ENCODE measurements at places on chromosomes 3 and 15.

DNA sequence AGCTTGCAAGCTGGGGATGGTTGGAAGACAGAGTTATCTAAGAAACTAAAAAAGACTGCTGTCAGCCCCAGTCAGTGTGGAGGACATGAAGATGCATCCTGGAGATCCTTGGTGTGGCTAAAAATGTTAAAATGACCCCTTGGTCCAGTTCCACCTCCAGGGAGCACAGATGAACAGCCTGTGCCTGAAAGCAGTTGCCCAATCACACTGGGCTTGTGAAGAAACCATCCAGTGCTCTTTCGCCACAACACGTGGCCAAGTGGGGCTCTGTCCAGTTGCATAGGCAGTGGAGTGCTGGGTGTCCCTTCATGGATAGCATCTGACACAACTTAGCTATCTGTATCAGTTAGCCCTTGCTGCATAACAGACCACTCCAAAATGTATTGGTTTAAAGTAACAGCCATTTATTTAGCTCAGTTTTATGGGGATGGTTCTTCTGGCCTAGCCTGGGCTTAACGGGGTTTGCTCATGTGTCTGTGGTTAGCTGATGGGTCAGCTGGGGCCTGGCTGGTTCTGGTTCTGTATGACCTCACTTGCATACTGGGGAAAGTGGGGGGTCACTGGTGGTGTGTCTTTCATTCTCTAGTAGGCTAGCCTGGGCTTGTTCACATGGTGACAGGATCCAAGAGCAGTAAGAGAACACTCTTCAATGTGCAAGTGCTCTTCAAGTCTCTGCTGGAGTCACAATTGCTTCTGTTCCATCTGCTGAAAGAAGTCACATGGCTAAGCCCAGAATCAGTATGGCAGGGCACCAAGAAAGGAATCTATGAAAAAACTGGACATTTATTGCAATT lies 226.2 kb downstream of the PDCD6IP start:
- DNase-seq = no peak

DNA sequence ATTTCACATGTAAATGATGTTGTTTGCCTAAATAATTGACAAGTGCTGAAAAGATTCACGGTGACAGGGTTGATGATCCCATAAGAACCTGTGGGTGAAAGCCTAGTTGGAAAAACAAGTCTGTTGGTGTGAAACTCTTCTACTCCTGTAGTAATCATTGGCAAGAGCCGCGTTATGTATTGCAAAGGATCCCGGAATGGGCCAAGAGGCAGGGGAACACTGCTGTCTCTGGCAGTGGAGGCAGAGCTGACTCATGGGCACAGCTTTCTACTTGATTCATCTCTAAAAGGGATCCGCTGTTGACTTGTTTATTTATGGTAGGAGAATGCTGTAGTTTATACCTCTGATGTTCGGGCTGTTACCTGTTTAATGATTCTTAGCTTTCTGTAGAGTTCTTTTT lies 63.1 kb downstream of the MAP6D1 start:
- DNase-seq = no peak

DNA sequence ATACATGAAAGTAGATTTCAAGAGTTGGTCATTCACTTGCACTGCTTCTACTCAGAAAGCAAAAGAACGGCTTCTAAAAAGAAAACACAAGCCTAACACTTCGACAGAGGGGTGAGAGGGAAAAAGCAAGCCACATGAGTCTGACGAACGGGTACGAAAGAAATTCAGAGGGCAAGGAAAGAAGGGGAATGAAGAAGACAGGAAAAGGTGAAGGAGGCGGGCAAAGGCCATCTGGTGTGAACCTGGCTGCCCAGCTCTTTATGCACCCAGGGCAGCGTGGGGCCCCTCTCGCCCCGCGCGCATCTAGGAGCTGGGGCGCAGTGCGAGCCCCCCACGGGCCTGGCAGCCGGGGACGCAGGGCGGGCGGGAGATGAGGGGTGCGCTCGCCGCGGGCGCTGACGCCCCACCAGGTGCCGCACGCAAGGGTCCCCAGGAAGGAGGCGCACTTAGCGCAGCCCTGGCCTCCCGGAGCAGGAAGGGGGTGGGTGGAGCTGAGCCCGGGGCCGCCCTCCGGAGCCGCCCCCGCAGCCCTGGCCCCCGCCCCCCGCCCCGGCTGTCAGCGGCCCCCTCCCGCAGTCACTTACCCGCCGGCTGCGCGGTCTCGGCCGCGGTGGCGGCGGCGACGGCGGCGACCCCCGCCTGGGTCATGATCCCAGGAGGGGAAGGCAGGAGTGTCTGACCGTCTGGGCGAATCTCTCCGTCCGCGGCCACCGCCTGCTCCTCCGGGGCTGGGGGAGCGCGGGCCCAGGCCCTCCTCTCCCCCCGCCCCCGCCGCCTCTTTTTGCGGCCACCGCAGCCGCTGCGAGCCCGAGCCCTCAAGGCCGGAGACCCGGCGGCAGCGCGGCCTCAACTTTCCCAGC lies at the start of gene USF3:
USF3 (minus strand) TSS at position 857 of the 860 bp plus-strand sequence. CDS start 21,764 bp downstream, outside the sequence.
- DNase-seq = peak; percentile 68

GRCh38 chr3:38574411-38575278 lies 74.8 kb downstream of the SCN5A start:
- DNase-seq = no peak

DNA sequence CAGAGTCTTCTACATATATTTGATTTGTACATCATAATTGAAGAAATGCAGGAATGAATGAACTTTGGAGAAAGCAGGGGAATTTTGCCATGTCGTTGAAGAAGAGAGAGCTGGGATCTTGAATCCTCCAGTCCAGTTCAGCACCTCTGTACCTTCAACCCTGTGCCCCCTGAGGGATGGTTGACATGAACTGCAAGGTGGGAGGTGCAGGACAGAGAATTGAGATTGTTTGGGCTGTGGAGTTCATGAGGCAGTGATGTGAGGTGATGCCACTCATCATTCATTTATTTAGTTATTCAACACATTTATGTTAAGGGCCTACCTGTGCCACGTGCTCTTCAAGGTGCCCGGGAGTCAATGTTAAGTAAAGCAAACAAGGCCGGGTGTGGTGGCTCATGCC lies 104.6 kb downstream of the ARNT2 start:
- DNase-seq = no peak

- DNase-seq = no peak
These were observed 24.0 kb downstream of the PLSCR5 start for GRCh38 chr3:146581080-146581601.

DNA sequence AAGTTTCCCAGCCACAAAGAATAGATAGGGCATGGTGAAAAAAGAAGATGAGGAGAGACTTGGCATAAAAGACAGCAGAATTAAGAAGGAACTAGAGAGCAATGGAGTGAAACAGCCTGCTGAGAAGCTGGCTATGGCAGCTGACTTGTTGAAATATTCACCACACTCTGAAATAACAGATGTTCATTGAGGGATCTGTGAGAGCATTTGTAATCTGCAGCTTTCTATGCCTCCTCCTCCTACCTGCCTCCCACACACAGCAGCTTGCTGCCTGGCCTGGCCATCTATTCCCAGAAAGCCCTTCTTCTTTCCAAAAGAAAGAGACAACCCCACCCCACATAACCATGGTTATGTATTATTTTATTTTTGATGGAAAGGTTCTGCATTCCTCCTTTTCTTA lies 303.9 kb downstream of the GAP43 start:
- DNase-seq = no peak

- DNase-seq = no peak
These were observed 235.3 kb upstream of the MME start for GRCh38 chr3:154844863-154845262.

DNA sequence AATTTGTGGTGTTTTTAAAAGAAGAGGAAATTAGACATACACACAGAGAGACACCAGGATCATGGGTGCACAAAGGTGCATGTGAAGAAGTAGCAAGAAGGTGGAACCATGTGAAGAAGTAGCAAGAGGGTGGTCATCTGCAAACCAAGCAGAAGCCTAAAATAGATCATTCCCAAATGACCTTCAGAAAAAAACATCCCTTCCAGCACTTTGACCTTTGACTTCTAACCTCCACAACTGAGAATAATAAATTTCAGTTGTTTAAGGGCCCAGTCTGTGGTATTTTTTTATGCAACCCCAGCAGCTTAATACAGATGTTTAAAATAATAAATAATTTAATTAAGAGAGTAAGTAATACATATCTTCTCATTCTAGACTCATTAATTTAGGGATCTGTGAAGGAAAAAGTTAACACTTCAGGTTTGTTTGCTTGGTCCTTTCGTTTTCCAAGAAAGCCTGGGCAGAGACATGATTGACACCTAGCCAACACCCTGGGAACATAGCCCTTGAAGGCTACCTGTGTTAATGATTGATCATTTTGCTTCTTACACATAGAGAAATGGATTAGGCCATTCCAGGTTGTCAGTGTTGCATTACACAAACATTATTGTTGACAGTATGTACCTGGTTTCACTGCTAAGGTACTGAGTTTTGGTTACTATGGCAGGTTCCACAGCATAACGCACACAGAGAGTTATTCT lies 1331.2 kb upstream of the GBE1 start:
- DNase-seq = no peak

DNA sequence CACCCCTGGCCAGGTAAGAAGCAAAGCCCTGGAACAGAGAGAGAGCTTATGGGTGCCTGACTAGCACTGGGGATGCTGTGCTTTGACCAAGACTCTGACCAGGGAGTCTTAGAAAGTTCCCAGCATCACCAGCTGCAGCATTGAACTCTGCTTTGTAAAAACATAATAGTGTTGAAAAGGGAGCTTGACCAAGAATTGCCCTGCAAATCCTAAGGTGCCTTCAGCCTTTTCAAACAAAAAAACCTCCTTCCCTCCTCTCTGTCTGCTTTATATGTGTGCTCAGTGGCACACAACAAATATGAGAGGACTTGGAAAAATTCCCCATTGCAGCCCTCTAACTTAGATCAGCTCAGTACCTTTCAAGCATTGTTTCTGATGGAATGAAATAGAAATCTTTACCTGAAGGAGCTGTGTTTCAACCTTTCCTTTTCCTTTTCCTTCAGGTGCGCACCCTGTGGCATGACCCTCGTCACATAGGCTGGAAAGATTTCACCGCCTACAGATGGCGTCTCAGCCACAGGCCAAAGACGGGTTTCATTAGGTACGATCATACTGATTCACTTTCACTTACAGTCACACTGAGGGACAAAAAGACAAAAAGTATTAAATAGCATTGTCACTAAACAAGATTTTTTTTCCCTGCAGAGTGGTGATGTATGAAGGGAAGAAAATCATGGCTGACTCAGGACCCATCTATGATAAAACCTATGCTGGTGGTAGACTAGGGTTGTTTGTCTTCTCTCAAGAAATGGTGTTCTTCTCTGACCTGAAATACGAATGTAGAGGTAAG lies 13.0 kb downstream of the THBS1 start:
- DNase-seq = peak; percentile 29

DNA sequence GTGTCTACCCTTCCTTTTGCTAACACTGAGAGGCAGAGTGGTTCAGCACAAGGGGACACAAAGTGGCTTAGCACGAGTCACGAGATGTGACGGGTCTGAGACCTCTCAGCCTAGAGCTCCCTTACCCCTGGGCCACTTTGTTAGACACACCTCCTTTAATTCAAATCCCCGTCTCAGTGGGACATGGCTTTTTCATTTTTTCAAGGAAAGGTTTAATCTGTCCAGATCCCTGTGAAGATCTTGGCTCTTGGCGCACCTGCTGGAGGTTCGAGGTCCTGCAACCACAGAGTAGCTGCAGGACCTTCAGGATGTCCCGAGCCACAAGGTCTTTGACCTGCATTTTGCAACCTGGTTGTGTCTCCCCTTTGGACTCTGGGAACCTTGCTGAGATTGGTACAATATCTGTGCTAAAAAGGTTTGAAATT lies 52.0 kb downstream of the LPP start:
- DNase-seq = no peak

DNA sequence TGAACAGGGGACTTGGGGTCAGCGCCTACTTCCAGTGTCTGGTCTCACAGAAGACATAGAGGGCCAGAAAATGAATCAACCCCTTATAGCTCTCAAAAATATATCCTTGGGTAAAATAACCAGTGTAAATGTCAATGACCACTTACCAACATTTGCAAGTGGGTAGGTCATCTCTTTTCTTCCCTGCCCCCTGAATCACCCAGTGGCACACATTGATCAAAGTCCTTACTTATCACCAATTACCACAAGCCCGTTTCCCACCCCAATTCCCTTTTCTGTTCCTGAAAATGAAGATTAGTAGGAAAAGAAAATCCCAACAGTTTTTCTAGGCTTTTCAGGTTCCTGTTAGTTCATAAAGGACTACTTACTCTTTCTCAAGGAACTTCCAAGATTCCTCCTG lies 70.5 kb upstream of the HEG1 start:
- DNase-seq = no peak

GRCh38 chr3:118955914-118956556 lies 78.6 kb downstream of the IGSF11 start:
- no peak for DNase-seq

GRCh38 chr3:112132554-112132953 lies 494 bp downstream of the GCSAM start:
- no peak for DNase-seq

- no peak for DNase-seq
These were observed 156.1 kb downstream of the STXBP5L start for GRCh38 chr3:121064121-121064520.

GRCh38 chr3:81416812-81417211 lies 344.6 kb downstream of the GBE1 start:
- DNase-seq = no peak

- no peak for DNase-seq
These were observed 348.8 kb downstream of the CGGBP1 start for GRCh38 chr3:87710028-87710427.

DNA sequence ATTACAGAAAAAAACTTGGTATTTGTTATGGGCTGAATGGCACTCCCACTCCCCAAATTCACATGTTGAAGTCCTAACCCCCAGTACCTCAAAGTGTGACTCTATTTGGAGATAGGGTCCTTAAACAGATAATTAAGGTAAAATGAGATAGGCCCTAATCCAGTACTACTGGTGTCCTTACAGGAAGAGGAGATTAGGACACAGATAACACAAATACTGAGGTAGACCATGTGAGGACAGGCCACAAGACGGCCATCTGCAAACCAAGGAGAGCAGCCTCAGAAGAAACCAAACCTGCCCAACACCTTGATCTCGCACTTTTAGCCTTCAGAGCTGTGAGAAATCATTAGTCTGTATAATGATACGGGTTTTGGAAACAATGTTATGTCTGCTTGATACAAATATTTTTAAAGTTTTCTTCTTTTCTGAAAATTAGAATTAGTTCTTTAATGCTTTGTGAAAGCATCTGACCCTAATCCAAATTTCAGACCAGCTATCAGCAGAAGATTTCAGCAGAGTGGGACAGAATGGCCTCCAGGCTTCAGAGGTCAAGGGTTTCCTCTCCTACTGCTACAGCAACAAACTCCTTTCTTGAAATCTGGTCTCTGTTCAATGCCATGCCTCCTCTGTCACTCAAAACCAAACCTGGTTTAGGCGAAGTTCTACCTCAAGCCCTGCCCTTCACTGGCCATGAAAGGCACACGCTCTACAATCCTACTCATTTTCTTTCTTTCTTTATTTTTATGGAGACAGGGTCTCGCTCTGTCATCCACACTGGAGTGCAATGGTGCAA lies 22.0 kb upstream of the HDC start:
- no peak for DNase-seq

Data from EL (cell line).